GM06990 (cell line): ENCODE measurements at places on chromosomes 4 and X.

DNA sequence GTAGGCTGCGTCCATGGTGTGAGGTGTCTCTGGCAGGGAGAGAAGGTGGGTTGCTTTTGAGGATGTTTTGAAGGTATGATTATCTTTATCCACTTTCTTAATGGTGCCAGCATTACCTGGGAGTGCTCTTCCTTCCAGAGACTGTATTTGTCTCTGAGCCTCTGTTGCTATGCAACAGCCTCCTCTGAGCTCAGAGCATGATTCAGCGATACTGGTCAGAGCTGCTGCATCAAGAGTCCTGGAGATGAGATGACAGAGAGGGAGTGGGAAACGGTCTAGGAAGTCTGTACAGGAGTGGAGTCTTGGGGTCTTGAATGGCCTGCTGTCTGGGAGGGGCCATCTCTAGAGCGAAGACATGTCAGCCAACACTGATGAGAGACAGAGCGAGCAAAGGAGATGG is 104.4 kb upstream of the RAB40AL start:
- no peak for DNase-seq

DNA sequence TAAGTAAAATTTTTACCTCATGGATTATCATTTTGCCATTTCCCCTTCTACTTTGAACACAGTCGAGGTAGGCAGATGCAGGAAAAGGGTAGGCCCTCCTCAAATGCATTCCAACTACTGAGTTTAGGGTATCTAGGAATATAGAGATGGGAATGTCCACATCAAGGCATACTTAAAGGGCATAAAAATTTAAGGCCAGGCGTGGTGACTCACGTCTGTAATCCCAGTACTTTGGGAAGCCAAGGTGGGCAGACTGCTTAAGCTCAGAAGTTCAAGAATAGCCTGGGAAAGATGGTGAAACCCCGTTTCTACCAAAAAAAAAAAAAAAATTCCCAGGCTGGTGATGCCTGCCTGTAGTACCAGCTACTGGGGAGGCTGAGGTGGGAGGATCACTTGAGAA is 146.5 kb downstream of the PDGFC start:
- DNase-seq = no peak

DNA sequence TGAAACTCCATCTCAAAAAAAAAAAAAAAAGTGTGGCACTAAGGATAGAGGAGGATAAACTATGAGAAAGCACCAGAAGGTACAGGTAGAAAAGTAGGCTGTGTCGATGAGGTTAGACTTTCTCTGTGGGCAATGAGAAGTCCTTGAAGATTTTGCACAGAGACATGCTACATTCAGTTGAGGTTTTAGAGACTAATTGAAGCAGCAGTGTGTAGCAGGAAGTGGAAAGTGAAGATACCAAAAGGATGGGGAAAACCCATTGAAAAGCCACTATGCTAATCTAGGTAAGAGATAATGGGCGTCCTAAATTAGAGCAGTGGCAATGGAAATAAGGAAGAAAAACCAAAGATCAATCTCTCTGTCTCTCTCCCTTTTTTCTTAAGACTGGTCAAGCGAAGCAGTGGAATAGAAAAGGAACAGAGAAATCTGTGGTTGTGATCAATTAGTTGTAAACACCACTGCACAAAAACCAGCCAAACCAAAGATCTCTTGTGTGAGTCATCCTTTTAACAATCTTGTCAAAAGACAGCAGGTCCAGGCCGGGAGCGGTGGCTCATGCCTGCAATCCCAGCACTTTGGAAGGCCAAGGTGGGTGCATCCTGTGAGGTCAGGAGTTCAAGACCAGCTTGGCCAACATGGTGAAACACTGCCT is 3.5 kb downstream of the SPINK2 start:
- peak; percentile 81 for DNase-seq

DNA sequence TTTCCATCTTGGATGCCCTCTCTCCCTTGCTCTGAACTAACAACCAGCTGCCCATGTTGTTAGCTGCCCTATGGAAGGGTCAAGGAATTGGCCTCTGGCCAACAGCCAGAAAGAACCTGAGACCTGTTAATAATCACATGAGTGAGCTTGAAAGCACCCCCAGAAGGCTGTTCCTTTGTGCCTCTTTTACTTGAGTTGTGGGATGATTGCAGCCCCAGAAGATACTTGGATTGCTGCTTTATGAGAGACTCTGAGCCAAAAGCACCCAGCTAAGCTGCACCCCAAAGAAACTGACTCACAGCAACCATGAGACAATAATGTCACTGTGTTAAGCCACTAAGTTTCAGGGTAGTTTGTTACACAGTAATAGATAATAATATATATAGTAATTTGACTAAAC is 73.3 kb downstream of the FRYL start:
- DNase-seq = no peak

DNA sequence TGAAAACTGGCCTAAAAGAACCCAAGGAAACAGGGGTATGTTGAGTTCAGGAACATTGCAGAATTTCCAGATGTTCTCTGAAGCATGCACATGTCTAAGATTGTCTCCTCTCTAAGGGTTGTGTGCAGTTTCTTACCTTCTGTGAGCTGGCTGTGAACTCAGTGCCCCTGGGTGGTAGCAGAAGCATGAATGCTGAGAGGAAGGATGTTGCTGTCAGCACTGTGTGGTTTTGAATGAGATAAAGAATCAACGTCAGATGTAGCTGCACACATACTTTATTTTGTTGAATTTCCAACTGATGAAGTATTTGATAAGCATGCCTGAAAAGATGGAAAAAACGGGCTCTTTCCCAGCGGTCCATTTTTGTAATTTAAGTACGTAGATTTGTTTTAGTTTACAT is 23.8 kb upstream of the CD38 start:
- DNase-seq = no peak

DNA sequence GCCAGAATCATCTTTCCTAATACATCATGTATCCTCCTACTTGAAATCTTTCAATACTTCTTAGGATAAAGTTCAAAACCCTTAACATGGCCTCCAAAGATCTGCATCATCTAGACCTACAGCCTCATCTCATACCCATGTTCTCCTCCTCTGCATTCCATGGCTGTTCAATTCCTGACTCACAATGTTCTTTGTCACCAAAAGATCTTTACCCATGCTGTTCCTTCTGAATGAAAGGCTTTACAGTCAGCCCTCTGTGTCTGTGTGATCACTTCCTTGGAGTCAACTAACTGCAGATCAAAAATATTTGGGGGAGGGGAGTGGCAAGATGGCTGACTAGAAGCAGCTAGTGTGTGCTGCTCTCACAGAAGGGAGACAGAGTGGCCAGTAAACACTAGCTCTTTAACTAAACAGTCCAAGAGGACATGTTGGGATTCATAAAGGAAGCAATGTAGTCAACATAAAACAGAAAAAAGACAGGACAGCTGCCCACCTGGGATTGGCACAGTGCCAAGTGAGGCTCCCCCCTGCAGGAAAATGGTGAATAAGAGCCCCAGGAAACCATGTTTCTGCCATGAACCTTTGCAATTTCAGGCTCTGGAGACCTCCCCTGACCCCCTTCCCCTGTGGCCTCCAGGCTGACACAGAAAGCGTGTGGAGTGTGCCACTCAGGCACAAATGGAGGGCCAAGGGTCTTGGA is 31.9 kb downstream of the CBR4 start:
- DNase-seq = no peak

DNA sequence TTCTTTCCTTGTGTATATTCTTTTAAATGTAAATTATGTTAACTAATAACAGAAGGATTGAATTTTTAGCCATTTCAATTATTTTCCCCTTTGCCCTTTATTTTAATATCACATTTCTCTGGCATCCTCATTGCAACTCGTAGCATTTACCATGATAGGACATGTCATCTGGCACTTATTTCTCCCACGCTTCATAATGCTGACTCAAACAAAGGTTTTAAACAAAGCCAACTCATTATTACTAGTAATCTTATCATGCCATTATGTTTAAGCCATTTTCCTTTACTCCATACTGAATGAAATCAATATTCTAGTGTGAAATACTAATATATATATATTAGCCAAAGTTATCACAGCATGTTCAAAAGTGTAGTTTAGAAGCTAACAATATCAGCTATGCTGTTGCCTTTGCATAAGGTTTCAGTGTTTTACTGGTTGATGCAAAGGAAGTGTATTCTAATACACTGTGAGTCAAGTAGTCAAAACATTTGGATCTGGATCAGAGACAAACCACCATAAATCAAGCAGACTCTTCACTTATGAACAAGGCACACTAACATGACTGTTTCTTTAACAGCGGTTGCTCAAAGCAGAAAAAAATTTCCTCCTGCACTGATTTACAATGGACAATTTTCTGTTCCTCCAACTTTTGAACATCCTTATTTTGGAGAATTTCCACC is 281.6 kb downstream of the SLC7A11 start:
- no peak for DNase-seq

DNA sequence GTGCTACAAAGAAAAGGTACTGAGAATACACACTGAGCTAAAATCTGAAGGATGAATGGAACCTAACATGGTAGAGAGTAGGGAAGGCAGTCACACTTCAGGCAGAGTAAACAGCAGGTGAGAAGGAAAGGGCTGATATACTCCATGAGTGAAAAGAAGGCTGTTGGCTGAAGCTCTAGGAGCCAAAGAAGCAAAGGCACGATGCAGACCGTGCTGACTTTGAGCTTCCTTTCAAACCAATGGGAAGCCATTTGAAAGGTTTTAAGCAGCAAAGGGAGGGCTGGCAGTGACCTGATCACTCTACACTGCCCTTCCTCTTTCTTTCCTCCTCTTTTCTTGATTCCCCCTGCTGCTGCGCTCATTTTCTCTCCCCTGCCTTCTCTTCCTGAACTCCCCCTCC is 66.4 kb downstream of the TMEM154 start:
- DNase-seq = no peak

- no peak for DNase-seq
Observed at GRCh38 chrX:13001097-13001496, 26.2 kb downstream of the TMSB4X start.

DNA sequence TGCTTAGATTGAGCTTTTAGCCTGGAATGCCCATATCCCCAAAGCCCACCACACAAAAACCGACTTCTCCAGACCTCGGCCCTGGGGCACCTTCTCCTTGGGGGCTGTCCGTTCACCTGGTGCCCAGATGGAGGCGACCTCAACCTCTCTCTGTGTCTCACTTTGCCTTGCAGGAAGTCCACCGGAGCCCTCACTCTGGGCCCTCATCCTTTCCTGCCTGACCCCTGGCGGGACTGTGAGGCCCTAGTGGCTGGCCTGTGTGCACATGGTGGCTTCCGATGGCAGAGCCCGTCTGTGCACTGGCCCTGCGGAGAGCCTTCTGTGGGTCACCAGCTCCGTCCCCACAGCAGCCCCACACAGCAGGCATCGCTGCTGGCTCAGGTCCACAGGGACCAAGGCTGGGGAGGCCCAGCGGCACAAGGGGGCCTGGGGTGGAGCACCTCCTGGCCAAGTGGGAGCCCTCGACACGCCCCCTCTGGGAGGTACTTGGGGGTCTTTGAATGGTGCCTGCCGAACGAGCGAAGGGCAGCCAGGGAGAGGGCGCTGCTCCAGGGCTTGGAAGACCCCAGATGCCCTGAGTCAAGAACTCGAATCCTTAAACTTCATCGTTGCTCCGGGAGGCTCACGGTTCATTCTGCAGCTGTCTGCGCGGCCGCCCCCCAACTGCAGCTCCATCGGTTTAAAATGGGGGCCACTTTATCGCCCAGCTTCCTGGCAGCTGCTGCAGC is 97.2 kb upstream of the ADRA2C start:
- no peak for DNase-seq

- no peak for DNase-seq
Observed at GRCh38 chr4:111693758-111694157, 451.5 kb upstream of the FAM241A start.

GRCh38 chr4:159374749-159375530 is 272.1 kb downstream of the RAPGEF2 start:
- no peak for DNase-seq

GRCh38 chr4:66059136-66059535 is 388.8 kb upstream of the EPHA5 start:
- DNase-seq = no peak

- DNase-seq = no peak
Observed at GRCh38 chrX:77622233-77622632, 163.8 kb downstream of the ATRX start.

DNA sequence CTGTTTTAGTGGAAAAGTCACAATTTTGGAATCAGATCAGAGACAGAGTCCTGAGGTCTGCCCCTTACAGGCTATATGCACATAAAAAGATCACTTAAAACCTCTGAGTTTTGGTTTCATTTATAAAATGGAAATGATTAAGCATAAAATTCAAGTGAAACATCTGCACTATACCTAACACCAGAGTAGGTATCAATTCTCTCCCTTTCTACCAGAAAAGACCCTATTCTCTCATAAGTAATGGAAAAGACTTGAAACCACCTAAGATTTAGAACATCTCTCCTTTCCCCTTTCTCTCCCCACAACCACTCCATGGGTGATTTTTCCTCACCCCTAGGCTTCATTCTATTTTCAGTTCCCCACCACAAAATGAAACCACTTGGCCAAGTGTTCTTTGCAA is 907 bp downstream of the LHFPL1 start:
- no peak for DNase-seq

DNA sequence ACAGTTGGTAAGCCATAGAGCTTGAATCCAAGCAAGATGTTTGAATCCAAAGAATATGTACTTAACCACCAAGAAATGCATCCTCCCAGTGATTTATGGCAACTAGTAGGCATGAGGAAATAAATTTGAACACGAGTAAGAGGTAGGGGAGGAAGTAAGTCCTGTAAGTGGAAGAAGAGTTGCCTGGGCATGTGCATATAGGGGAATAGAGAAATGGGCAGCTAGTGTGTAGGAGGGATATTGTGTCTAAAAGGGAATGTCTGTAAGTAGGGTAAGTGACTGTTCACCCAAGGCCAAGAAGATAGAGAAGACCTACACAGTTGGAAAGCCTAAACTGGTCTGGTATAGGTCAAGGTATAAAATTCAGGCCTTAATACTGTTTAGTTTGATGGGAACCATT is 4.6 kb downstream of the SH3BGRL start:
- DNase-seq = no peak

DNA sequence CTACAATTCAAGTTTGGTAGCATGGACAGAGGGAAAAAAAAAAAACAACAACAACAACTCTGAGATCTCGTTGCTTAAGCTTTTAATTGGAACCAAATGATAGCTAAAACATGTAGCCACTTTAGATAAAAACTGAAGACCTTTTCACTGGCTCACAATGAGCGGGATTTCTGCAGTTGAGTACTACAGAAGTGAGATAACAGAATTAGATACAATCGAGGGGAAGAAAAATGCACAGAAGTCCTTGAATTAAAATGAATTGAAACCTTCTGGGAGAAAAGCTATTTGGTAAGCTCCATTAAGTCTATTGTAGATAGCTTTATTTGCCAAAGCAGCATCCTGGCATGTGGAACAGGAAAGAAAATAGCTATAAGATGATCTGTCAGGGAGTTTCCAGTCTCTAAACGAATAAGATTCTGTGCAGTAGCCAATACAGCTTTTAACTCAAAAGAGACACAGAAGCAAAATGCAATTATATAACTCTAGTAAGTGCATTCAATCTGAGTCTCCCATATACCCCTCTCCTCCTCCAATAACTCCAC is 248.5 kb downstream of the ENOX2 start:
- DNase-seq = no peak
